ENCODE measurements at places on chromosomes 6 and 20. TPM values are rescaled to one million over a fixed set of nuclear protein-coding genes. Genes with fewer than 3 reads are reported as not detected.
A peak's percentile ranks its signal among the peaks of the same experiment; 100 is the strongest.

Gene KIAA0408
- total RNA-seq = not detected

DNA sequence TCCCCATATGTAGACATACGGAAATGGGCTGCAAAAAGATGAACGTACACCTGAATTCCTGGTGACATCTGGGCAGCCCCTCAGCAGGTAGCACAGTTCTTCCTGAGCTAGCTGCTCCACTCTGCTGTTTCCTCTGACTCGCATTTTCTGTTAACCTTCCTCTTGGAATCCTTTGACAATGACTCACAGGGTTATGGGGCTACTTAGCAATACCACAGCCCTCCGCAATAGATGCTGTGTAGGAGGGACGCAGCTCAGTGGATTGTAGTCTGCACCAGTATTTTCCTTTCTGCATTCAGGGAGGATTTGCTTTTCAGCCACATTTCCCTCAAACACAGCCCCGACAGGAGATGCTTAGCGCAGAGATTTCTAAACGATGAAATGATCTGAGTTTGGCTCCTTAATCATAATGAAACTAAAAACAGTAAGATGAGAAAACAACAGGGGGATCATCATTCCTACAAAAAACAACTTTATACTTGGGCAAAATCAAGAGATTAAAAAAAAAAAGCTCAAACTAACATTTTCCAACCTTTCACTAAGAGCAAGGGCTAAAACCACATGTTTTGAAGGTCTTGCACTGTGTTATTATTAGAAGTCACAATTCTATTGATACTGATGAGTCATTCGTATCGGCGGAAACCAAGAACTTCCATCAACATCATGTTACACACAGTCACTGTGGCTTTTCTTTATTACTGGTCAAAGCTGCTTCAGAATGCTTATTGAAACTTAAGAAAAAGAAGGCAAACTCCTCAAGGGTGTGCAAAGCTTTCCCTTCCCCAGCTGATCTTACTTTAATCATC is 12.2 kb downstream of the BACH2 start:
- H3K27me3 ChIP-seq = no peaks in the 10 kb centered on the region
- peaks cover 41% of the 10 kb centered on the region for H3K4me1 ChIP-seq
- H3K27ac ChIP-seq = peak overlapping the region; percentile 98

Gene C20orf141
- total RNA-seq = not detected

Gene JPH2
- total RNA-seq = 15.5 TPM

DNA sequence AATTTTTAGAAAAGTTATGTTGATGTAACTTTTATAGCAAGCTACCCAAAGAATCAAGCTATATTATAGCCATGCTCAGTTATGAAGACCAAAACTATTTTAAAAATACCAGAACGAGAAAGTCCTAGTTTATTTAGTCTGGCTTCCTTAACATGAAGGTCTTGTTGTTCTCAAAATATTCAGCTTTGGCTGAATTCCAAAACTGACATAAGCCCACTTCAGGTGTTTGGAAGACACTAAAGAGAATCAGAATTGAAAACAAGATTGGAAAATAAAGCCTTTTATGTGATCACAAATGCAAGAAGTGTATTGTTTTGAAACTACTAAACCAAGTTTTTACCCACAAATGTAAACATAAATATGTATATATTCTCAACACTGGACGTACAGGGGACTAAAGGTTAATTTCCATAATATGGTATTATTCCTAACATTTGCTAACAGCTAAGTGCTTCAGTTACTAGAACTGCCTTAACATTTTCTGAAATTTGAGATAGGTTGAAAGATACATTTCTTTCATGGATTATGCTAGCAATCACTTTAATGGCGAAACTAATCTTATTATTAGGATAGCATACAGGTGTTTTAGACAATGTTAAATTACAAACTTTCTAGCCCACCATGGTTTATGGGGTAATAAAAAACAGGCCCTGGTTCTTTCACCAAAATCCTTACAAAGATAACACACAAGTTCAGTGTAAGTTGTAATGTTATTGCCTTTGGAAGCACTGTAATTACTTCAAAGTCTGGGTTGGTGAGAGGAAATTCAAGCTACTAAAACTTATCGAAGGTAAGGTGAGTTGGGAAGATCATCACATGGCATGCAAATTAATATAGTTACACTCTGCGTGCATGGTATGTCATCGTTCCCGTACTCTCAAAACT is 1.6 kb downstream of the MAP3K5 start:
- peaks cover 28% of the 10 kb centered on the region for H3K4me1 ChIP-seq
- peak overlapping the region; percentile 81 for H3K4me3 ChIP-seq
- H3K36me3 ChIP-seq = no peaks in the 10 kb centered on the region
- H3K27me3 ChIP-seq = no peaks in the 10 kb centered on the region
- no peak for DNase-seq

DNA sequence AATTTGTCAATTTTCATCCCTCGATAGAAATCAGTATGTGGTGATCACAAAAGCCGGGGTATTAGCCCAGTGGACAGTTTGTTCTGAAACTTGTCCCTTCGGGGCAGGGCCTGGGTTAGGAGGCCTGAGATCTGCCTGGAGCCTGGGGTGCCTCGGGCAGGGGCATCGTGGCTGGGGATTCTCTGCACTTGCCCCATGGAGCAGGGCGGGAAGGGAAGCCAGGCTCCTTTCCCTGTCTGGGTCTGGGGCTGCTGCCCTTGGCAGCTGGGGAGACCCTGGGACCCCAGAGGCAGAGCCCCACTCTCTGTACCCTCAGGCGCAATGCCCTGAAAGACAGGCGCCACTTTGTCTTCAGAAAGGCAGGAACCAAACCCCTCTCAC is 27.4 kb downstream of the NTSR1 start:
- H3K27me3 ChIP-seq = no peaks in the 10 kb centered on the region
- no peaks in the 10 kb centered on the region for H3K36me3 ChIP-seq
- H3K4me1 ChIP-seq = peaks cover 24% of the 10 kb centered on the region
- no peak for DNase-seq

All from PC-3 (cell line).